ENCODE measurements at places on chromosomes 2 and 18.

- peak; percentile 10 for DNase-seq
Observed at GRCh38 chr2:30756051-30756719, 51.1 kb downstream of the CAPN13 start.

GRCh38 chr2:153543635-153544071, 65.1 kb upstream of the RPRM start:
- DNase-seq, result peak; percentile 49

DNA sequence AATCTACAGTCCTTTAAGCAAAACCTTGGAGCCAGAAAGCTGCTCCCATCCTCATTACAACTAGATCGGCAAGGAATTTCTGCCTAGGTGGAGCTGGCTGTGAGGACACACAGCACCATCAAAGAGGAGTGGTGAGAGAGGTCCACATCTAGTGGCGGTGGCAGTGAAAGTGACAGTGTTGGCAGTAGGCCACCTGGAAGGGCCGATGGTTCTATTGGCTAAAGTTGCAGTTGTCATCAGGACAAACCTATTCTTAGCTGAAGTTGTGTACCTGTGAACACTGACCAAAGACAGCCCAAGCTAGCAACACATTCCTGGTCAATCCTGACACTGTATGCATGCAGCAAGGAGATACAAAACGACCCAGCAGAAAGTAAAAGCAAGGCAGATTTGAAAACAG, 218.1 kb upstream of the CHAC2 start:
- DNase-seq, result no peak

GRCh38 chr18:76425146-76426131, 69.6 kb downstream of the ZNF516 start:
- no peak for DNase-seq

DNA sequence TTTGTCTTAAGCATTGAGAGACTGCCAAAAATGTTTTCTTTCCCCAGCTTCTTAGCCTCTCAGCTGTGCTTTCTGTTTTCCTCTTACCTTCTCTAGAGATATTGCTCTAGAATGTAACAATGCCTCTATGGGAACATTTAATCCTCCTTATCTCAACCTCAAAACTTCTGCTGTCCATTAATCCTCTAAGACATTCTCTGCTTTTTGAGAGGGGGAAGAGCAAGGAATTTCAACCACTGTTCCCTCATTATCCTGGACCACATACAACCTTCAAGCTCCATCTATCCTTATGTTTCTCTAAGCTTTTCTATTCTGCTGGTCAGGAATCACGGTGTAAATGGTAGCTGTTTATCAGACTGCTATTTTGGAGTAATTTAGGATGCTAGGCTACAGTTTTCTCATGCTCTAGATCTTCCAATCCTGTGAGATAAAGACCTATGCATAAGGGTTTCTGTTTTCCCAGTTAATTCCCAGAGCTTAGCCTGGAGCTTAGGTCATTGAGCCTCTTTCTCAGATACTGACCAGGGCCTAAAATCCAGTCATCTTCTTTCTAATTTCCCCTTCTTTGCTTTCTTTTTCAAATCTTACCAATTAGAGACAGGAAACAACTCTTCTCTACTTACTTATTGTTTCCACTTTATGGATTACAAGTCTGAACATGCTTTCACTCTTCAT, 282.0 kb downstream of the CALCRL start:
- no peak for DNase-seq

GRCh38 chr2:208440716-208441115, 34.1 kb downstream of the PTH2R start:
- DNase-seq, result no peak

DNA sequence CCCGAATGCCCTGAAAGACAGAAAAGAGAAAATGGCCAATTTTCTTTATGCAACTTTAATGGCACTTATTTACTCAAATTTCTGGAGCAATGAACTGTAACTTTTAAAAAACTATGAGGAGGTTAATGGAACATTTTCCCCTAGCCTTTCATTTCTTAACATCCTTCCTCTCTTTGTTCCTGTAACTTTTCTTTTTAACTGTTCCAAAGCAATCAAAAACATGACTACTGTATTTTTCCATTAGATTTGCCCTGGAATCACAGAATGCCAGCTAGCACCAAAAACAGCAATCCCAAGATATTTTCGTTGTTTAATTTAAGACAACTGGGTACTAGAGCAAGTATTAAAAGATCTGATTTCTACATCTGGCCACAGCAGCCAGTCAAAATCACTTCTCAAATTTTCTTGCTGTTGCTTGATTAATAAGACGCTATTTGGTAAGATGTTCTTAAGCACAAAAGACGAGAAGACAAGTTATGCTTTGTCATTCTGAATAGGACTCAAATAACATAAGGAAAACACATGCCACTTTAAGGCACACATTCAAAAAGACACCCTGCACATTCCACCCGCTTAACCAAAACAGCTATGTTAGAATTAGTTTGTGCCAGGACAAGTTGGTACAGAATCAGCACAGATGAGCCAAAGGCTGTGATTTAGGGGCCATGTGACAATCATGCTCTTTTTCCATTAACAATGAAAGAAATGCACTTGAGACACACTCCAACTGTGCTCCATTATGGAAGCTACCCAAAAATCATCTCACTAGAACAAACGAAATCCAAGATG, 3.6 kb downstream of the STARD7 start:
- no peak for DNase-seq

- no peak for DNase-seq
Observed at GRCh38 chr2:235573331-235574221, 79.7 kb downstream of the AGAP1 start.

DNA sequence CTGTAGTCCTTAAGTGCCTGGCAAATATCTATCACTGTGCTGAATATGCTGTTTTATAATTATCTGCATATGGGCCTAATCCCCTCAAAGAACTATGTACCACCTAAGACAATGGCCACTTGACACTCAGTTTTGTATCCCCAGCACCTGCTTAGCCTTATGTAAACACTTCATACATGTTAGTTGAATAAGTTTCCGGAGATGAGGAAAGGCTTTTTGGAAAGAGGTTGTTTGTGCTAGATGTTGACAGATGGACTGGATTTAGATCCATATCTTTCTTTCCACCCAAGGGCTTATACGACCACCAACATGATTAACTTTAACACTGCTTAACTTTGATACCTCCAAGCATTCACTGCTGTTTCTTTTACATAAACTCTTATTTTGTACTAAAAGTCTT, 63.3 kb downstream of the FAM228A start:
- peak; percentile 92 for DNase-seq

GRCh38 chr2:41972819-41973218, 75.0 kb upstream of the PKDCC start:
- DNase-seq, result no peak

- DNase-seq, result no peak
Observed at GRCh38 chr2:16330571-16330970, 335.1 kb downstream of the CYRIA start.

GRCh38 chr2:240912878-240913809, 7.0 kb downstream of the CROCC2 start:
- DNase-seq, result no peak

DNA sequence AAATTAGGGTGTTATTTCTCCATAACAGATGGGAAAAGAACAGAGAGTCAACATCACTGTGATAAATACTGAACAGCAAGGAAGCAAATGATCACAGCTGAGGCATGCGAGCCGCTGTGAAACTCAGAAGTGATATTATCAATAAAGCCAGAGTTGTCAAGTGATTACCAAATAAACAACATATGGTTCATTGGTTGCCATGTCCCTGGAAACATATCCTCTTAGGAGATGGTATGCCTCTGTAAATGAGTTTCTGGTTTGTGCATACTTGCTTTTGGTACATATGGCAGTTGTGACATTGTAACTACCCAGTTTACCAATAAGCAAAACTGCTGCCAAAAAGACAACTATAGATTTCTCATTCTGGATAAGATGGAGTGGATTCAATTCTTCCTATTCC, 23.8 kb downstream of the RAPGEF4 start:
- no peak for DNase-seq

GRCh38 chr18:33676593-33676992, 98.6 kb downstream of the ASXL3 start:
- no peak for DNase-seq

DNA sequence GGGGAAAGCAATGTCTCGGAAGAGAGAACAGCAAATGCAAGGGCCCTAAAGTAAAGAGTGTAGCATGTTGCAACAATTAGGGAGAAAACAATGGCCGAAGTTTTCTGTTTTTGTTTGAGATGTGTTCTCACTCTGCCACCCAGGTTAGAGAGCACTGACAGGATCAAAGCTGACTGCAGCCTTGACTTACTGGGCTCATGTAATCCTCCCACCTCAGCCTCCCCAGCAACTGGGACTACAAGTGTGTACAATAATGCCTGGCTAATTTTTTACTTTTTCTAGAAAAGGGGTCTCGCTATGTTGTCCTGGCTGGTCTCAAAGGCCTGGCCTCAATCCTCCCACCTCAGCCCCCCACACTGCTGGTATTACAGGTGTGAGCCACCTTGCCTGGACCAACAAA, 23.9 kb downstream of the MEMO1 start:
- DNase-seq, result no peak

DNA sequence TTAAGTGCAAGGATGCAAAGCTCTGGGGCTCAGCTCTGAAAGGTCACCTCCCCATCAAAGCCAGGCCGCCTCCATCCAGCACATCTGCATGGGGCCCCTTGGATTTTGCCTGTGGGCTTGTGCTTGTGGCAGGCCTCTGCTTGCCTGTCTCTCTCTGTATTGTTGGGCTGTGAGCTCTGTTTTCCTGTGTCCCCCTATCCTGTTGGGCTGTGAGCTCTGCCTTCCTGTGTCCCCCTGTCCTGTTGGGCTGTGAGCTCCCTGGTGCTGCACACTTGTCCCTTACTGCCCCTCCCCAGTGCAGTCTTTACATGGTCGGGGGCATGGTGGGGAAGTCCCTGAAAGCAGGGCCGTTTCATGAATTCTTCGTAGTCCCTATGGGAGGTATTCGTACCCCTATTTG, 49.2 kb upstream of the PDIA6 start:
- no peak for DNase-seq

DNA sequence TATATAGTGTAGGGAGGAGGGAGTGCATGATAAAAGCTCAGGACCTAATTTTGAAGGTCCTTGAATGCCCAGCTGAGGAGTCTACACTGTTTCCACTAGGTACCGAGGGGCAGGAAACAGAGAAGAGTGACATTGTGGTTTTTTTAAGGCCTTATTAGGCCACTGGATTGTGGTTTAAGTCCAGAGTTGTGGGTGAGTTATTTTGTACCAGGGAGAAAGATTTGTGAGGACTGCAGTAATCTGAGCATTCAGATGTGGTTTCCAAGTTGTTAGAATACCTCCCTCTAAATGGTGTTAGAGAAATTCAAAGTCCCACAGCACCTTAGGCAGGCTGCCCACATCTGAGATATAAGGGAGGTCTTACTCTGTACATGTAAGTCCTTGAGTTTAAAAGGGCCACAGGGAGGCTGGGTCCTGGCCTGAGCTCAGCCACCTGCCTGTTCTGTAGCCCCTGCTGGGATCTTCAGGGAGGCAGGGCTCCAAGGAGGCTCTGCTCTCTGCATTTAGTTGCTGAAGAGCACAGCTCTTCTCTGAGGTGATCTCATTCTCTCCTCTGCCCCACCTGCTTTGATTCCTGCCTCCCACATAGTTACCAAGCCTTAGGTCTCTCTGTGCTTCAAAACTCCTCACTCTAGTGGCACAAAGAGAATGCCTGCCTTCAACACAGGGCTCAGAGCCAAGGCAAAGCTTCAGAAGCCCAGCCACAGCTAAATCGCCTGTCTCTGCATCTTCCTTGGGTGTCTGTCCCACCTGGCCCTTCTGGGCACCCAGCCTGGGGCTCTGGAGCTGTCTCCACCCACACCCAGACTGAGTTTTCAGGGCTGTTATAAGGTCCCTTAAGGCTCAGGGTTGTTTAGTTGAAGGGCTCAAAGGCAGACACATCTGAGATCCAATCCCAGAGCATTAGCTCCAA, 88.1 kb downstream of the VSNL1 start:
- no peak for DNase-seq

GRCh38 chr18:13246591-13246990, 28.0 kb downstream of the LDLRAD4 start:
- no peak for DNase-seq

DNA sequence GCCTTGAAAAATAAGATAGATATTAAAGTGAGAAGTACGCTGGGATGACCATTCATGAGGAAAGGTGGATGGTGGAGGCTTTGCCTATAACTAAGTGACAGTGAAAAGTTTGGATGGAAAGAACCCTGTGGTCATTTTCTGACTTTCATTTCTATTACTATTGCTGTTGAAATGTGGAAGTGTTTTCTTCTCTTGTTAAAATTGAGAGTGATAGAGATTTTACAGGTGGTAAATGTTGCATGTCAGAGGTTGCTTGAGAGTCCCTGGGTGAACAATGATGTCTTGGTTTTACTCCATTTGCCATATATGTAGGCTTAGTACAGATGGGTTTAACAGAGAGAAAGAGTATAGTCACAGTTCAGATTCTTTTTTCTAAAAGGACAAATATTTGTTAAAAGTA, 18.4 kb downstream of the NCOA1 start:
- DNase-seq, result no peak

- DNase-seq, result no peak
Observed at GRCh38 chr2:158392687-158393086, 63.9 kb downstream of the CCDC148 start.

DNA sequence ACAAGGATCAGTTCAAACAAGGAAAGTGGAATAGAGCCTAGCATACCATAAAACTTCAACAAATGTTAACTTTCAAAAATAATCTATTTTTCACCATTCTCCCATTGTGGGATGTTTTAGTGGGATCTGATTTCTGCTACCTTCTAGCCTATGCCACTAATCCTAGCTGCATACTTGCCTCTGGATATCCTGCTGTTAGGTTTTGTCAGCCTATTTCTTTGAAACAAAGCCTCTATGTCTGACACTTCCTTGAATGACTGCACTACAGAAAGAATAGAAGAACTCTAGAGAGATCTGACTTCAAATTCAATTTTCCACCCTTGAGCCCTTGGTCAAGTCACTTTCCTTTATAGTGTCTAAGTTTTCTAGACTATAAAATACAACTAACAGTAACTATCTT, 291.5 kb downstream of the PTH2R start:
- no peak for DNase-seq

DNA sequence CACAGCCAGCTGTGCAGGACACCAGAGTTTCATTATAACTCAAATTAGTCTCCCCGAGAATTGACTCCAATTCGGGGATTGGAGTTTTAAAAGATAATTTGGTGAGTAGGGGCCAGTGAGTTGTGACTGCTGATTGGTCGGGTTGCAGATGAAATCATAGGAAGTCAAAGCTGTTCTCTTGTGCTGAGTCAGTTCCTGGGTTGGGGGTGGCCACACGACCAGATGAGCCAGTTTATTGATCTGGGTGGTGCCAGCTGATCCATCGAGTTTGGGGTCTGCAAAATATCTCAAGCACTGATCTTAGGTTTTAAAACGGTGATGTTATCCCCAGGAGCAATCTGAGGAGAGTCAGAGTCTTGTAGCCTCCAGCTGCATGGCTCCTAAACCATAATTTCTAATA, 82.7 kb upstream of the SLC66A3 start:
- no peak for DNase-seq

DNA sequence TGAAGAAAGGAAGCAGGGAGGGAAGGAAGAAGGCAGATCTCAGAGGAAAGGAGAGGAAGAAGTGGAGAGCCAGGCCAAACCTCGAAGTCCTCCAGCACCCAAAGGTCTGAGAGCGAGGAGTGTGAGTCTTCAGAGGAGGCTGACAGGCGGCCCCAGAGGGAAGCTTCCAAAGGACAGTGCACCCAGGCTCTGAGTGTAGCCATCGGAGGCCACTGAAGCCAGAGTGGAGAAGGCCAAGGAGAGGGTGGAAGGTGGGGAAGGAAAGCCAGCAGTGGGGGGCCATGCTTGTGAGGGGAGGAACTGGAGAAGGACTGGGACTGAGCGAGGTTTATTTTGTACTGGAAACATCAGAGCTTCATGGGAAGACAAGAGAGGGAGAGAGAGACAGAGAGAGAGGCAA, 6.0 kb downstream of the ATP6V1B1 start:
- DNase-seq, result no peak

GRCh38 chr18:27839141-27839540, 337.8 kb downstream of the CDH2 start:
- DNase-seq, result no peak
